Lung (tissue), 17 donors: ENCODE measurements at places on chromosomes 4 and X.

GRCh38 chrX:15631637-15632036 lies 30.9 kb upstream of the ACE2 start:
- no peak for DNase-seq

DNA sequence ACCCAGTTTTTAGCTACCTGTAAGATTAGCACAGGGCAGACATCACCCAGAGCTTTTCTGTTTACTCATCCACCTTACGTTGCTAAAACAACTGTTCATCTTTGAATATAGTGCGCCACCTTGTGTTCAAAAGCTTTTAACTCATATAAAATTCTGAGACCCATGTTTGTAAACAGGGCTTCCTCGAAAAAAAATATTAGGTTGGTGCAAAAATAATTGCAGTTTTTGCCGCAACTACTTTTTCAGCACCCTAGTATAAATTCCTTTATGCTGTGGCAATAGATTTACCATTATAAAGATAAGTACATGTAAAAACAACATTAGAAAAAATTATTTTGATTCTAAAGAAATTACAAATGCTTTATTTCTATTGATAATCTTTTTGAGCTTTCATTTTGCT lies 147.9 kb downstream of the LRBA start:
- peak; percentile 12 for DNase-seq

DNA sequence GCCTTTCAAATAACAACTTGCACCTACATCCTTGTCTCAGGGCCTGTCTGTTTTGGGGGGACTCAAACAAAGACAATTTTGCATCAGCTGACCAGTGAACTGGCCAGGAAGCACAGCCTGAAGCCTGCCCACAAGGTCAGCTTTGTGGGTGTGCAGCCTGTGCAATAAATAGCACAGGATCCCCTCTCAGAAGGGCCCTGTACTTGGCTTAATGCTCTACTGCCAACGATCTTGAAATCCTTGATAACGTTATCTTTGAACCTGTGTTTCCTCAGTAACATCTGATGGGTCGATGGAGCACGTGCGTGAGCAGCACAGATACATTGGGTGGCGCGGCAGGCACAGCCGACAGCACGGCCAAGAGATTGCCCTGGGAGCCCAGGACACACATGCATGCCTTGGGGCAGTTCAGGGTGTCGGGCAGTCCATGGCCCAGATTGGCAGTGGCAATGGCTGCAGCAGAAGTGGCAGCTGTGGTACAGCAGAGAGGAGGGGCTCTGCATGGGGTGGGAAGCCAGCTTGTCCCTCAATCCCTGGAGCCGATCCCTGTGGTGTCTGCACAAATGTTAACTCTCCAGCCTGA lies 58.8 kb upstream of the ATP6AP2 start:
- no peak for DNase-seq

- no peak for DNase-seq
Measured at GRCh38 chr4:15031993-15032675, 29.9 kb downstream of the CPEB2 start.

DNA sequence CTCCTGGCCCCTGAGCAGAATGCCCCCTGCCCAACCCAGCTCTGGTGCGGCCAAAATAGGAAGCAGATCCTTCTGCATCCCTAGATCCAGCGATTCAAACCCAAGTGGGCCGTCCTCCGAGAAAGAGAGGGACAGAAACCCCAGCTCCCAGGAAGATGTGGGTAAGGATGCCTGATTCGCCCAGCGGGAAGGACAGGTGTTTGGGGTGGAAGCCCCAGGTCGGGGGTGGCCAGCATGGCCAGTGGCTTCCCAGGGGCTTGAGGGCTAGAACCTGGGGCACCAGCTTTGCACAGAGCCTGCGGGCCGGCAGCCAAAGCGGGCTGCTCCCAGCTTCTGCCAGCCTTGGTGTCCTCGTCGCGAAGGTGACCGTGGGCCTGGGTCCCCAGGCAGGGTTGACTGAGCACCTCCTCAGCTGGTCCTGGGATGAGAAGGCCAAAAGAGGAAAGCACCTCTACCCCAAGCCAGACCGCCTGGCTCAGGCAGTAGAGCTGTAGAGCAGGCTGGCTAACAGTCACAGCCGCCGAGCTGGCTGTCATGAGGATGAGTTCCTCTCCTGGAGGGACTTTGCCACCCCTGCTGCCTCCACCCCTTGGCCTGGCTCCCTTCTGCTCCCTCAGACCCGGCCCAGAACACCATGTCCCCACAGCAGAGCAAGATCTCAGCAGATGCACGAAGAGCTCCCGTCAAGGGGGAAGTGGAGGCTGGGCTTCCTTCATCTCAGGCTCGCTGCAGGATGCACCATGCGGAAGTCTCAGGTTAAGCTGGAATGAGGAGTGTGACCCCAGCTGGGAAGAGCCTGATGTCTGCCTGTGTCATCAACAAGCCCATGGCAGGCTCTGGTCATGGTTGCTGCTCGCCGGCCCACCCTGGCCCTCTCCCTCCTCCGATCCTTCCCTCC lies 59.9 kb downstream of the CPZ start:
- no peak for DNase-seq

- DNase-seq = no peak
Measured at GRCh38 chr4:188536826-188537225, 397.6 kb downstream of the TRIML1 start.

DNA sequence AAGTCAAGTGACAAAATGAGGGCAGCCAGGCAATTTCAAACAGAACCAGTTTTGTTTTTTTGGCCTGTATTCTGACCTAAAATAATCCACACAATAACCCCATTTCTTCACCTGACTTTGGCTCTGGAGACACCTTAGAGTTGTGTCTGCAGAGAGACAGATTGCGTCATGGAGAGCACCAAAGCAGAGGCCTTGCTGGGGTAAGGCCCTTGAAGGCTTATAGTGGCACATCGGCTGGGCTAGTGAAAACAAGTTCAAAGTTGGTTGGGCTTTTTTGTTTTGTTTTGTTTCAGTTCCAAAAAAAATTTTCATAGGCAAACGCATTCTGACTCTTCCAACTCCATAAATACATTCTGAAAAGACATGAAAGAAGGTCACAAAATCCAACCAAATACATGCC lies 34.4 kb downstream of the PARM1 start:
- no peak for DNase-seq

DNA sequence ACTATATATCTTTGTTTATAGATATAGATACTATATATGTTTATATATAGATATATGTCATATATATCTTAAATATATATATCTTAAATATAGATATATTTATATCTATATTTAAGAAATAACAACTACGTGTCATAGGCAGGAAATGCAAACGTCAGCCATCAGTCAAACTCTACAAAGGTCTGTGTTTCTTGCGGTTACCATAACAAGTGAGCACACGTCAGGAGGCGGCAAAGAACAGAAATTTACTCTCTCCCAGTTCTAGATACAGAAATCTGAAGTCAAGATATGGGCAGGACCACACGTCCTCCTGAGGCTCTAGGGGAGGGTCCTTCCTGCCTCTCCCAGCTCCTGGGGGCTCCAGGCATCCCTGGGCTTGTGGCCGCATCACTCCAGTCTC lies 6.5 kb downstream of the PLCXD1 start:
- no peak for DNase-seq

DNA sequence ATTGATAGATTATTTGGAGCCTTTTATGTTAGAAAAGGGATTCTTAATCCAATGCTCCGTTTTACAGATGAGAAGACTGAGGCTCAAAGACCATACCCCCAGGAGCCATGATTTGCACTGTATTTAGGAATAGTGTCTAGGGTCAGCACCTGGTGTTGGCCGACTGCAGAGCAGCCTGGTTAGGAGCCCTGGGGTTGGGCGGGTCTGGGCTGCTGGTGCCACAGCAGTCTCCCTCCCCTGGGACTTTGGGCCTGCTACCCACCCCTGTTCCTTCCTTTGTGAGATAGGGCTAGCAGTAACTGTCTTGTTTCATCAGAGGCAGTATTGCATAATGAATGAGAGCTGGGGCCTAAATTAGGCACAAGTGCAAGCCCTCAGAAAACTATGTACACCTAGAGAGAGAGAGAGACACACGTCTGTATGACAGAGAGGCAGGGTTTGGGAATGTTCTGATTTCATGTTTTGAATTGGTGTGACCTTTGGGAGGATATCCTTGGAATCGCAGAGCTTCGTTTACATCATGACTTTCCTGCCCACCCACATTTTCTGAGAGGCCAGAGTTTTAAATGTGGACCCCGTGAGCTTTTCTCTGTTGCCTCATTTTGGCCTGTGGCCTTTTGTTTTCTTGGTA lies 111.7 kb downstream of the PTTG2 start:
- peak; percentile 52 for DNase-seq

DNA sequence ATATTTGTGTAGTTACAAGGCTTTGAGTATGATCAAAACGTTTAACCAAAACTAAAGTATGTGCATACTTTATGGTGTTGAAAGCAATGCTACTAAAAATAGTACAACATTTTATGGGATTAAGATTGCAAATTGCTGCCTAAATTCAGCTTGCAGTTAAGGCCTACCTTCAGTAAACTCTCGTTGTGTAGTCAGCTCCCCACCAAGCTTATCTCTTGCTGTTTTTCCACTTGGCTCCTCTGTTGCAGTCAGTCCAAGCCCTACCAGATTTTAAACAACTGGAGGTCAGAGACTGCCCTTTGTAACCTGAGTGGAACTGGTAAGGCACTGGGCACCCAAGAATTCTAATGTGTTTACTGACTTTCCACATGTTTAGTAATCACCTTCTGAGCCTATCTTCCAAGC lies 25.7 kb downstream of the AFF1 start:
- DNase-seq = no peak

- DNase-seq = no peak
Measured at GRCh38 chrX:18288716-18289115, 65.8 kb downstream of the SCML2 start.

DNA sequence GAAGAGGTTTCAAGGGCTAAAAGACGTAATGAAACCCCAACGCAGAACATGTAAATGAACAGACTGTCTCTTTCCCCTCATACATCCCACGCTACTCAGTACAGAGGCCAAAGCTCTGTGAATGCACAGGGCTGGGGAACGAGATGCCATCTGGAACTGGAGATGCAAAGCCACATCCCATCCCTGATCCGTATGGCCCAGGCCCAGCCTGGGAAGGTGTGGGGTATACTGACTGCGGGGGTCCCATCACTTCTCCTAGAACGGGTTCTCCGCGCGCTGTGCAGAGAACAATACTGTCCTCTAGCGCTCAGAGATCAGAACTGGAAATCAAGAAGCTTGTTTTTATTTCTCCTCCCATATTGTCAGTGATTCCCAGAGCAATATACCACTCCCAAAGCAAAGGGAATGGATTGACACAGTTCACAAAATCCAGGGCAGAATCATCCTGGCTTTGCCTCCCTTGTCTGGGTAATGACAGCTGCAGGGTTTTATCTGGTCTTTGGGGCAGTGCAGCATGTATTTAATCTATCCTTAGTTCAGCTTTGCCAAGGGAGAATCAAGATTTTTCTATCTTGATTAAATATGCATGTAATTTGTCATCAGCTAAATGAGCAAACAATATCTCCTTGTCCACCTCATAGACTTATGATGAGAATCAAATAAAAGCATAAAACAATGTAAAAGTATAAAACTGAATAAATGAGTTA lies 47.3 kb upstream of the TLR3 start:
- DNase-seq = peak; percentile 80

DNA sequence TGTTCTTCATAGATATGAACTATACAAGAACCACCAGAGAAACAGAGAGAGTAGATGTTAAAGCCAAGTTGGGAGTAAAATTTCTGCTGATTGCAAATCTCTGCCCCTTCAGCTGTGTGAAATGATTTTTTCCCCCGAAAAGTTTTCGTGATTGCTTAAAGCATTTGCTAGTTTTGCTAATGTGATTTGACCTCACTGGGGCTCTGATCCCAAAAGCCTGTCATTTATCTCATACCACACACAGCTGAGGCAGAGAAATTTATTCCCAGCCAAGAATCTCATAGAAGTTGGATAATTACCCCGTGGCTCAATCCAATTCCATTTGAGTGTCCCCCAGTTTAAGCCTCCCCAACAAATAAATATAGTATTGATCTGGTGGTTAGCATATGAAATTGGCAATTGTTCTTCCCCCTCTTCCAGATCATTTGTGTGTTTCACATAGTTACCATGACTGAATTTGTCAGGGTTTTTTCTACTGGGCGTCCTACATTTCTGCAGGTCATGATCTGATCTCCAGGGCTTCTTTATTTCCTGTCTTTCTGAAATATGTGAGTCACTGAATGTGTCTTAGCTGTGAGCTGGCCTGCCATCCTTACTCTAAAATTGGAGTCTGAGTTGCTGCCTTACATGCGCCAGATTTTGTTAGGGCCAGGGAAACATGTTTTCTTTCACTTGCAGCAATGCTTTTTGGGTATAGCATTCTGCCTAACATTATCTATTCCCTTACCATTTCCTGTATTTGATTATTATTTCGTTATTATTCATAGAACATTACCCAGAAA lies 167.5 kb upstream of the FRMPD4 start:
- peak; percentile 22 for DNase-seq

DNA sequence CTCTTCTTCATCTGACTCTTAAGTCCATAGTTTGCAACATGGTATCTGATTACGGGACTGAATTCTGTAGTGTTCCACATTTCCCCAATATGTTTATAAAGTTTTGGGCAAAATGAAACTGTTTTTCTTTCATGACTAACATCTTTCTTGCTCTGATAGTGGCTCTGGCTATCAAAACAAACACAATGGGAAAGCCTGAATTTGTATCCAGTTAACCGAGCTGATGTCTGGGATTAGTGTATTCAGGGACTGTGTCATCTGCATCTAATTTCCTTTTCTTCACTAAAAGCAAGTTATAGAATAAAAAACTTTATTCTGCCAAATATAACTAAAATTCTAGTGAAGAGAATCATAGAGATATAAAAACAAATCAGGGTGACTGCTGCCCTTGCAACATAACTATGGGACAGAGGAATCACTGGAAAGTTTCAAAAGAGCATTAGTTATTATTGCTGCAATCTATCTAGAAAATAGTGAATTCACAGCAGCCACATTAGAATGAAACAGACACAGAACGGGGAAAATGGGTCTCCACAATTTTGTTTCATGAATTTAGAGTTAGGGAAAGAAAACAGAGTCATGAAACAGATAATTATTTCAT lies 61.3 kb downstream of the ANTXR2 start:
- no peak for DNase-seq

DNA sequence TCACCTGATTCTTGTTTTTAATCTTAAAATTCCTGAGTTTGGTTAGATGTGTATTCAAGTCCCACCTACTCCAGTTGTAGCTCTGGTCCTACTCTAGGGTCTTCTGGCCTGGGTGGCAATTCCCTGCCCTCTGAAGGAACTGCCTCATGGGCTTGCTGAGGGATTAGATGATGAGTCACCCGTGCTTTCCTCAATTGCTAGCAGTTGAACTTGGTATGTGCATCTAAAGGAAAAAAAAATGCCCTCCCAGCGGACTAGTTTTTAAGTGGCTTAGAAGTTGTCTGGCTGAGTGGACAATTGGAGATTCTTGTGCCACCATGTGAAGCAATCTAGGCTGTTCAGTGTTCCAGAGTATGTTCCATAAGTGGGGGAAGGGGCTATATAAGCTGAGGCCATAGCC lies 127.0 kb downstream of the CCNG2 start:
- DNase-seq = no peak

DNA sequence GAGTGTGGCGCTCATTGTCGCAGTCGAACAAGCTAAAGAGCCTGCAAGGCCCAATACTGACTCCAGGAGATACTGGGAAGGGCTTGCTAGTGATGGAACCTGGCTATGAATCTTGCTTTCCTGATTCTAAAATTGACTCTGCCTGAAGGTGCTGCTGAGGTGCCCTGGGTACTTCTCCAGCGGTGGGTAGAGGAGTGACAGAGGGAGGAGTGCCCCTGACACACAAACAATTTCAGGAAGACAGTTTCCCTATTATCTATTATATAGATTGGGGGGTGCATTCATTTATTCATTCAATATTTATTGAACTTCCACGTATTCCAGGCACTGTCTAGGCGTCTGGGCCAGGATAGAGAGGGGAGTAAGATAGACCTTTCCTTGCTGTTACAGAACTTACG lies 339.2 kb upstream of the GATB start:
- DNase-seq = no peak
